Bronchial epithelial cell (primary cell): ENCODE measurements at places on chromosomes 13 and 19.
A peak's percentile ranks its signal among the peaks of the same experiment; 100 is the strongest.

- DNase-seq: peak; percentile 51
Observed at GRCh38 chr19:36140304-36141038, 605 bp downstream of the CAPNS1 start.

- DNase-seq: no peak
Observed at GRCh38 chr19:12828494-12828893, 5.9 kb downstream of the RTBDN start.

- DNase-seq: no peak
Observed at GRCh38 chr19:41384351-41384750, 8.0 kb downstream of the TMEM91 start.

GRCh38 chr13:50015258-50015657 is at the start of gene KCNRG:
KCNRG (plus strand) TSS chr13:50015444; CDS start chr13:50015494, 50 bp downstream.
- DNase-seq: peak; percentile 5

- no peak for DNase-seq
Observed at GRCh38 chr19:34838753-34839431, 65.9 kb upstream of the ZNF599 start.

- no peak for DNase-seq
Observed at GRCh38 chr13:81104035-81104715, 763.2 kb upstream of the SPRY2 start.

GRCh38 chr13:94709001-94709834 is 3.1 kb downstream of the SOX21 start:
- no peak for DNase-seq

GRCh38 chr13:42964761-42965161 is 27.3 kb downstream of the EPSTI1 start:
- no peak for DNase-seq

DNA sequence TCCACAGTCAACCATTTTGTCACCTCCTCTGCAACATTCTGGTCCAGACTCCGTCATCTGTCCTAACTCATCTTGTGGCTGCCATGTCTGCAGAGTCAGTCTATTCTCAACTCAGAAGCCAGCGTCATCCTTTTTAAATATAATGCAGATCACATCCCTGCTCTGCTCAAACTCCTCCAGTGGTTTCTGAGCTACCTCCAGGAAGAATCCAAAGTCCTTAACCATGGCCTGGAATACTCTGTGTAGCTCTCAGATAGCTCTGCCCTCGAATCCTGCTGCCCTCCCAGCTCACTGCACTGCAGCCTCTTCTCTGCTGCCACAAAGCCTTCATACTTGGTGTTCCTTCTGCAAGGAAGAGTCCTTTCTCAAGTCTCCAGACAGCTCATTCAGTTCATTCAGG is 190.8 kb downstream of the FOXO1 start:
- DNase-seq: no peak

GRCh38 chr13:40596484-40596883 is 70.0 kb downstream of the FOXO1 start:
- DNase-seq: no peak

GRCh38 chr19:49869484-49870308 is 2.3 kb upstream of the PNKP start:
- DNase-seq: peak; percentile 100

DNA sequence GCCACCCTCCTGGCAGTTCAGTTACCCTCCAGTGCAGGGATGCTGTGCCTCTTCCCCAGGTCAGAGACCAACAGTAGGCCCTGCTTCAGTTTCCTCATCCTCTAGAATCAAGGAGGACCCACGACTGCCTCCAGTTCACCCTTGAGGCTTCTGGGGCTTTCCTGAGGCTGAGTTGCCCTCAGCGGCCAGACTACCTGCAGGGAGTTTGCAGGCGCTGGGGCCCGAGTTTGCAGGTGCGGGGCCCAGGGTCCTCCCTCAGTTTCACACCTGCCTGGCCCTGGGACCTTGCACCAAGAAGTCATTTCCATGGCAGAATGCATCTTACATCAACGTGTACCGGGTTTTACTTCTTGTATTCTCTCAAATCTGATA is 38.9 kb upstream of the C19orf12 start:
- DNase-seq: no peak

GRCh38 chr19:8332976-8333766 is 9.9 kb downstream of the KANK3 start:
- no peak for DNase-seq

GRCh38 chr13:80486402-80486801 is 145.5 kb upstream of the SPRY2 start:
- DNase-seq: no peak

GRCh38 chr19:51799034-51799773 is 4.2 kb downstream of the FPR3 start:
- peak; percentile 76 for DNase-seq

DNA sequence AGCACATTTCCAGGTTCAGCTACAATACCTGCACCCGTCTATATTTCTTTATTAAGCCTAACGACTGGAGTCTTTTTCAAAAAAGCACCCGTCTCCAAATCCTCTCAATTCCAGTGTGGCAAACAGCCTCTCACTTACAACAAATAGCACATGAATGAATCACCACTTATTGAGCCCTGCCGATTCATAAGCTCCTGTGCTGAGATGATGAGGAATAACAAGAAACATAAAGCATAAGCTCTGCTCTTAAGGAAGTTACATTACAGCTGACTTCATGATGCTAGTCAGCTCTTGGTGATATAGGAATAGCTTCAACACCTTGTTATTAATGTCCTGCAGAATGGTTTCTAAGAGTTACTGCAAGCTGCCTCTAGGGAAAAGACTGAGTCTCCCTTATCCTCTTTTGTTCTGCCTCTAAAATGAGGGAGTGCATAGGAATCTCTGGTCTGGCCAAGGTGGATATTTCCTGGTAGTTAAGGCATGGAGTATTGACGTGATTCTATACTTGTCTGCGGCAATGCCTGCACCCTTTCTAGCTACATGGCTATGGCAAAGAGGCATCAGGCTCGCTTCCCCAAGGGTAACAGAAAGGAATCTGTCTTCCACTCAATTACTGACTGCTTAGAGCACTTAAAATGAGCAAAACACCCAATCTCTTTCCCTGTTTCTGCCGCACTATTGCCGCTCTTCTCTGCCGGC is 195.7 kb downstream of the KLF12 start:
- peak; percentile 93 for DNase-seq

DNA sequence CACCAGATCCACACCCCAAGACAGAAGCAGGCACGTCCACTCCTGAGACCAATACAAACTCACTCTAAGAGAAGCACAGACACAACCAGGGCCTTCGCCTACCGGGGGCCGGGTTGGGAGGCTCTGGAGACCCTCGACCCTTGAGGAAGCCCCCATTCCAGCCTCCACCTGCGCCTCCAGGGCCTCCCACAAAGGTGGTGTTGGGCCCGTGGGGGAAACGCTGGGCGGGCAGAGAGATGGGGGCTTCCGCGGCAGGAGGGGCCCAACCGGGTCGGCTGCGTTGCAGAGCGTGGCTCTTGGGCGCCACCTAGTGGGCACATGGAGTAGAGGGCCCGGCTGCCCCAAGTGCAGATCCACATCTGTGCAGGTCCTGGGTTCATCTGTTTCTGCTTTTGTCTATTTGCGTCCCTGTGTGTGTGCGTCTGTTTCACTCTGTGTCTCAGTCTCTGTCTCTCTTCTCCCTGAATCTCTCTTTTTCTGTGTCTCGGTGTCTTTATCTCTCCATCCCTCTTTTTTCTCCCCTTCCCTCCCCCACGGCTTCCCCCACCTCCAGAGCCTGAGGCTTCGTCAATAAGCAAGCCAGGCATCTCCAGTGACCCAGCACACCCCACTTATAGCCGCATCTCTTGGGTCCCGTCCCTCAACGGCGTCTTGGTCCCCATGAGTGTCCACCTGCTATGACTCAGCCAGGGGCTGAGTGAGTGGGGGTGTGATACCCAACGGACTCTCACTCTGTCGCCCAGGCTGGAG is 10.5 kb upstream of the TINCR start:
- DNase-seq: peak; percentile 33

DNA sequence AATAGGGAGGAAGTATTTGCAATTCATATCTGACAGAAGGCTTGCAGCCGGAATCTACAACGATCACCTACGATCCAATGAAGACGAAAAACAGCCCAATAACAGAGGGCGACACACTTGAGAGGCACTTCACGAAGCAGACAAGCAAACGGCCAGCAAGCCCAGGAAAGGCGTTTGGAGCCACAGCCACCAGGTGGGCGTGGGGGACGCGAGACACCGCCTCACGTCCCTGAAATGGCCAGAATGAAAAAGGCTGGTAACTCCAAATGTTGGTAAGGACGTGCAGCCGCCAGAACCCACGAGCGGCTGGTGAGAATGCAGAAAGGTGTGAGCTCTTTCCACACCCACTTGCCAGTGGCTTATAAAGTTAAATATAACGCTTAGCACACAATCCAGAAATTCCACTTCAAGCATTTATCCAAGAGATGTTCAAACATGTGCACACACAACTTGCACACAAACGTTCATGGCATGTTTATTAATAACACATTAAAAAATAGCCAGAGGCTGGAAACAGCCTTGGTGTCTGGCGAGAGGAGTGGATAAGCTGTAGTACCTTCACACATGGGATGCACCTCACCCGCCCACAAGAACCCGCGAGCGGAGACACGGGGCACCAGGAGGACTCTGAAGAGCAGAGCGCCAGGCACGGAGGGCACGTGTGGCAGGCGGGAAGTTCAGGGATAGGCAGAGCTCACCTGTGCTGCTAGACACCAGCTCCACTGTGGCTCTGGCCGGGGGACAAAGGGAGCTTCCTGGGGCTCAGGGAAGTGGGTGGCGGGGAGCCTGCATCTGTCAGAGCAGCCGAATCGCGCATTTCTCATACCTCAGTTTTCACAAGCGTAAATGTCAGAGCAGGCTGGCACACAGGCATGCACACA is 89.3 kb downstream of the SPACA7 start:
- DNase-seq: no peak

DNA sequence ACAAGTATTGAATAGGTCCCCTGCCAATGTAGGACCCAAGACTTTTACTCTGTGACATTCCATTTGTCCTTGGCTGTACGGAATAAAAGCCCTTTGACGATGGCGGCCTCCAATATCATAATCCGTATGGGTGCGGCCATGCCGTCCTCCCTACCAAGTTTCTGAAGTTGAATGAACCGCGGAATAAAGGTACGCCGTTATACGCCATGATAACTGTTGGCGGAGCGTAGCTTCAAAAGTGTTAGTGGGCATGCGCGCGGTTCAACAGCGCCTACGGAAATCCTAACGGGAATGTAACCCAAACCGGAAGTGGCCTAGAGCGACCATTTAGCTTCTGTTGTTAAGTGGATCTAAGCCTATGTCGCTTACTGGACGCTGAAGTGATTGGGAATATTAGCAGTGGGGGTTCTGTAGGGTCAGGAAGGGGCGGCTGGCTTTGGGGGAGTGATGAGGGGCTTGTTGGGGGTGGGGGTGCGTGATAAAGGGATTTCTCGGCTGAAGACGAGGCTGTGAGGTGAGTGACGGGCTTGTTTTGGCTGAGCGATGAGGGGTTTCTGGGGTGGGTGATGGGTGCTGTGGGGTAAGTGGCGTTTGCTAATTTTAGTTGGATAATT is at the start of gene ZNF175:
Gene ZNF175 (plus strand): TSS at position 322 of the 614 bp plus-strand sequence. CDS start 2,047 bp downstream, outside the sequence.
- peak; percentile 96 for DNase-seq

DNA sequence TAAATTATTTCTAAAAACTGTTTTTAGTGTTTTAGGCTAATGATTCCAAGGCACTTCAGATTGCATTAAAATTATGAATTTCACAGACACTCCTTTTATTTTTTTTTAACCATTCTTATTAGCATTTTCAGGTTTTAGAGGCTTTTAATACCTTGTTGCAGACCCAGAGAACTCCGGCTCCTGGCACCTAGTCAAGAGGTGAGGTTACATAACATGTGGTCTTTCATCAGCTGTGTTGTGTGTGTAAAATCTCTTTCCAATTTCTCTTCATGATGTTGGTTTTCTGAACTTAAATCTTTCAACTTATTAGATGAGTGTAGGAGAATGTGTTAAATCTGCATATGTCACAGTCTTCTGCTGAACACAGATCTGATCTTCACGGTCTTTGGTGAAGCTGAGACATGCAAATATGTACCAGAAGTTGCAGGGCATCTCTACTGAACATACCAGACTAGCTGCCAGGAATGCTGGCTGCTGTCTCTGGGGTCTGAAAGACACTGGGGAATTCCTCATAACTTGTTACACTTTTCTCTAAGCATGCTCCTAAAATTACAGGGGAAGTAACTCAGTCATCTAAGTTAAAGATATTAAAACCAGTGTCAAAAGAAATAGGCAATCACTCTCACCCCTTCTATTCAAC is 1165.3 kb downstream of the EFNB2 start:
- no peak for DNase-seq

GRCh38 chr13:40920826-40921225 is 98.3 kb downstream of the ELF1 start:
- no peak for DNase-seq

DNA sequence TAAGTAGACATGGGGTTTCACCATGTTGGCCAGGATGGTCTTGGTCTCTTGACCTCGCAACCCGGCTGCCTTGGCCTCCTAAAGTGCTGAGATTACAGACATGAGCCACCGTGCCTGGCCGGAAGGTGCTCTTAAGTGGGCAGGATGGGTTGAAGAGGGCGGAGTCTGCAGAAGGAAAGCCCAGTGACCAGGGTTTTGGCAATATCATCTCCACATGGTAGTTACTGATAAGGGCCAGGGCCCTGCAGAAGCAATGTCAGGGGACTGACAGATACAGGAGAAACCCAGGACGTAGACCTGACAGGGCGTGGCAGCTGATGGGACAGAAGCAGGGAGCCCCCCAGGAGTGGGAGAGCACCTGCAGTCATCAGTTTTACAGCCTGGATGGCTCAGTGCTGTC is 45.7 kb upstream of the RNF113B start:
- DNase-seq: no peak

- no peak for DNase-seq
Observed at GRCh38 chr19:55441692-55442321, 1.3 kb downstream of the SHISA7 start.

DNA sequence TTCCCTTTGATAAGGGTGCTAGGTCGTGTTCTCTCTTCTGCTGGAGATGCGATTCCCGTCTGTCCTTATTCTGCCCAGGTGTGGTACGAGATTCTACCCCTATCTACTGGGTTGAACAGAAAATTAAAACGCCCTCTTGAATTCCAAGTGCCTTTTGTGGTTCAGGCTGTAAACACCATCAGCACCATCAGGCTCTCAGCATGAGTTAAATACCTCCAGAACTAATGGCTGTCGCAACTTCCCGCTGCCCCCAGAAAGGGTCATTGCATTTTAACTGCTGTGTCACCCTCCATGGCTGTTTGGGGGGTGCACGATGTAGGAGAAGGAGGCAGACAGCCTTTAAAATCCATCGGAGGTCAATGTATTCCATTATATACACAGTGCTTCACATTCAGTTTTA is 177.4 kb downstream of the OXGR1 start:
- no peak for DNase-seq

GRCh38 chr19:5828661-5829566 is 10.6 kb downstream of the FUT6 start:
- DNase-seq: no peak
